ENCODE measurements at places on chromosomes 2 and 18.

- no peak for DNase-seq
Measured at GRCh38 chr18:12456441-12456840, 48.7 kb downstream of the PRELID3A start.

DNA sequence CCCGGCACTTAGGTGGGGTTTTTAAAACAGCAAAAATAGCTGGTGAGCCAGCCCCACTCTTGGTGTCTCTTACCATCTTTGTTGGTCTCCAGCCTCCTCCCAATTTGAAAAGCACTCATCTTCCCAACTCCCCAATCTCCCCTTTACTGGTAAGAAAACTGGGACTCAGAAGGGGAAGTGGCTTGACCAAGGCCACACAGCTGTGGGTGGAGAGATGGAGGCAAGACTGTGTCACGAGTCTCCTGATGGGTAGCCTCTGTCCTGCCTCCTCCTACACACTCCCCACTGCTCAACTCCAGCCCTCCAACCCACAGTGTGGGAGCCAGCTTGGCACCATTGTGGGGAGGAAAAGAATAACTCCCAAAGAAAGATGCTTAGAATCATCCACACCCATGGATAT lies 140.4 kb downstream of the SMAD2 start:
- no peak for DNase-seq

GRCh38 chr18:53305461-53305860 lies 919.0 kb downstream of the MBD2 start:
- DNase-seq: no peak

DNA sequence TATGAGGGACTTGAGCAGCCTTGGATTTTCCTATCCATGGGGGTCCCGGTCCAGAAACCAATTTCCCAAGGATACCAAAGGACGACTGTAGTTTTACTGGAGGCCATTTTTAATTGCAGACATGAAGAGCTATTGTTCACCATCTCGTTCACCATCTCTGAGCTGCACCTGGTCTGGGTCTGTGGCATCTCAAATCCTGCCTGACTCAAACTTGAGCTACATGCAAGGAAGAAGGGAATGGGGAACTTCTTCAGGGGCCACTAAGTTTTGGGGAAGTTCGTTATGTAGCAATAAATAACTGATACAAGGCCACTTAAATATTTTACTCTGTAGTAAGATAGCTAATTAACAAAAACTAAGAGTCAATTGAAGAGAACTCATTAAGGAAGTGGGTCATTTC lies 2.1 kb upstream of the SMCHD1 start:
- no peak for DNase-seq

DNA sequence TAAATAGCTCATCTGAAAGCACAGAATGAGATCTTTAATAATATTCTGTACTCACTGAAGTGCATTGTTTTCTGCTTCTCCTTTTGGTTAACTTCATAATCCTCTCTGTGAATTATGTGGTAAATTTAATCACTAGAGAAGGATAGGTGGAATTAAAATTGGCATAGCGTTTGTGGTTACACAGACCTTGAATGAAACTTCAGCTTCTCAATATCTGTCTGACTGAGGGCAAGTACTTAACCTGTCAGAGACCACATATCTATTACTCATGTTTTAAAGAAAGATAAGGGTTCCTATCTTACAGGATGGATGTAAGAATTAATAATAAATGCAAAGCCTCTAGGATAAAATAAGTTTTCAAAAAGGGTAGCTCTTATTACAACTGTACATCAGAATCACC lies 861.8 kb downstream of the TRIB2 start:
- DNase-seq: no peak

DNA sequence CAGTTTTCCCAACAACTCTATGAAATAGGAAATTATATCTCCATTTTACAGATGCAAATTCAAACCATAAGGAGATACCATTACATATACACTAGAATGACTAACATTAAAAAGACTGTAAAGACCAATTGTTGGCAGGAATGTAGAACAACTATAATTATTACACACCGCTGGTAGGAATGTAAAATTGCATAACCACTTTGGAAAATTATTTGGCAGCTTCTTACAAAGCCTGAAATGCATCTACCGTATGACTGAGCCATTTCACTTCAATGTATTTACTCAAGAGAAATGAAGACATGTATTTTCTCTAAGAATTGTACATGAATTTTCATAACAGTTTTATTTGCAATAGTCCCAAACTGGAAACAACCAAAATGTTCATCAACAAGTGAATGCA lies 189.1 kb upstream of the BCL2L11 start:
- no peak for DNase-seq

GRCh38 chr2:204665771-204666170 lies 120.5 kb downstream of the PARD3B start:
- no peak for DNase-seq

- no peak for DNase-seq
Measured at GRCh38 chr2:99672766-99673350, 183.0 kb upstream of the REV1 start.

DNA sequence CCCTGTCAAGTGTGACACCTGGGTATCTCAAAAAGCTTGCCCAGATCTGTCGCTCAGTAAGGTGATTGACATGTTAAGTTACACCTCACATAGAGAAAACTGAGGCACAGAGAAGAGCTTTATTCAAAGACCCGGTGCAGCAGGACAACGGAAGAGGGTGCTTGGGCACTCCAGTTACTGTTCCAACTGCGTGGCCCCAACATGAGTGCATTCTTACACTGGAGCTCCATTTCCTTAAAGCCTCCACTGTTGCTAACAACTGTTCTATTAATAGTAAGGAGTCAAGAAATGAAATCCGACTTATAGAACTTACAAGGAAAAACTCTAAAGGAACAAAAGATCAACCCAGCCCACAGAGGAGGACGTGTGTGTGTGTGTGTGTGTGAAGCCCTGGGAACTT lies 54.8 kb upstream of the REV1 start:
- no peak for DNase-seq

DNA sequence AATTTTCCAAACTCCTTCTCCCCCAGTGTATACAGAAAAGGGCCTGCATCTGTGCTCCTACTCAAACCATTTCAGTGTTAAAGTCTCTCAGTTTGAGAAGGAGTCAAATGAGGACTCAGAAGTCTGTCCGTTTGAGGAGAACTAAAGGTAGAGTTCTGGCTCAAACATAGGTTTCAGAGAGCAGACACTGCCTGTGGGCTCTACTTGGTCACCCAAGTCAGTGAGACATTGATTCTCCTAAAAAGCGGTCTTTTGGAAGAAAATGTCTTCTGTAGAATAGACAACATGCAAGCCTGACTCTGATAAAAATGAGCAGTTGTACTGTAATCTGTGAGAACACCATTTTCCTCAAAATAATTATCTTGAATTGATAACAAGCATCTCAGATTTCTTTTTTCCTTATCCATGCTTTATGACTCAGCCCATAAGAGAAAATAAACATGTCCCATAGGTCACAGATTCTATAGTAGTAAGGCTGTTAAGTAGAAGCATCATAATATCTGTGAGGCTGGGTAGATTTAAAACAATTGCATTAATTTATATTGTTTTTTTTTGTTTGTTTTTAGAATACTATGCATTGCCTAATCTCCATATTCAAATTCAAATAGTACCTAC lies 82.8 kb downstream of the ASXL3 start:
- DNase-seq: no peak

DNA sequence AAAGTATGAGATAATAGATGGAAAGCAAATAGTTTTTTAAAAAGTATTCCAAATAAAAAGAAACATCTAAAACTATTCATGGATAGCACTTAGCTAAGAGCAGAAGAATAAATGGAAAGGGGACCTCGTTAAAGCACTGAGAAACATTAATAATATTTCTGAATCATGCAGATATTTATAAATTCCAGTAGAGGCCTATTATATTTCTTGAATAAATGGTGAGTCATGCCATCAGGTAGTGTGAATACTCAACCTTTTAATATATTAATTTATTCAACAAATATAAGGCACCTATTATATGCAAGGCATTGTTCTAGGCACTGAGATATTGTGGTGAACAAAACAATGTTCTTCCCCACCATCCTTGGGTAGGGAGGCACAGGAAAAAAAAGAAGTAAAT lies 53.8 kb downstream of the ICA1L start:
- DNase-seq: no peak

- no peak for DNase-seq
Measured at GRCh38 chr2:217182926-217183325, 323.1 kb upstream of the TNP1 start.

- no peak for DNase-seq
Measured at GRCh38 chr18:24656050-24656449, 195.6 kb downstream of the HRH4 start.

DNA sequence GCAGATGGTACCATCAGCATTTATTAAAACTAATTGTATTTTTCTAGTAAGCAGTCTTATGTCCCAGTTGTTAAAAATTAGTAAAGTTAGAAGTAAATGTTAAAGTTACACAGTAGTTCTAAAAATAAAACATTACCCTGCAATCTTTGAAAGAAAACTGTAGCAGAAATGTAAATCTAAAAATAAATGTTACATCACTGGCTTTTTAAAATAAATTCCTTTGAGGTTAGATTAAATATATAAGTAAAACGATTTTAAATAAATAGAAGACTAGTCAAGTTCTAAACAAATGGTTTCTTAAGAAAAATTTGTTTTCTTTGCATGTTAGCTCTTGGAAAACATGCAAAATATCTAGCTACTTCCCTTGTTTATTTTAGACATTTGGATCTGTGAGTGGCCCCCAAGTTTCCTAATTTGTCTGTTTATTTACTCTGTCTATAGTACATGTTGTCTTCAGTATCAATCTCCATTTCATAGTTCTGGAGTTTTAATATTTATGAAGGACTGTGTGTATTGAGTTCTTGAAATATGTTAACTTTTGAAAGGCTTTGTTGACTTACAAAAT lies 58.2 kb downstream of the GLS start:
- DNase-seq: no peak

DNA sequence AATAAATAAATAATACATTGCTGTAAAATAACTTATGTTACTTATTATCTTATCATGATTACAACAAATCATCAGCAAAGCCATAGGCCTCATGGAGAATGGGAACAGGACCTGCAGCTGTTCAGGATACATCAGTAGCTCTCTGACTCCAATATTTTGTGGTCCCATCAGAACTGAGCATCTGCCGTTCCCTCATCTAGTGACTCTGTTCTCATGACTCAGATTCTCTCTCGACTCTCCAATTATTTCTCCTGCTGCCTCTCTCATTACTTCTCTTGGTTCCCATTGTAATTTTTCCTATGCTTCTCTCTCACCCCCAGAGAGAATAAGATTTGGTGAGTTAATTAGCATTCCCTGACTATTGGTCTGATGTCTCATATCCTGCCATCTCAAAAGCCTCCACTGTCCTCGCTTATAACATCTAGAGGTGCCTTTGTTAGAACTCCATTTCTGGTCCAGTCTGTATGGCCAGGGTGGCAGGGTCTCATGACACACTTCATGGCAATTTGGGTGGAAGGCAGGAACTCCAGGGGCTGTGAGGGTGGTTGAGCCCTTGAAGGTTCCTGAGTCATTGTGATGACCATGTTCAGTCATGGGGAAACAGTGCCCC lies 78.0 kb upstream of the TANC1 start:
- no peak for DNase-seq

DNA sequence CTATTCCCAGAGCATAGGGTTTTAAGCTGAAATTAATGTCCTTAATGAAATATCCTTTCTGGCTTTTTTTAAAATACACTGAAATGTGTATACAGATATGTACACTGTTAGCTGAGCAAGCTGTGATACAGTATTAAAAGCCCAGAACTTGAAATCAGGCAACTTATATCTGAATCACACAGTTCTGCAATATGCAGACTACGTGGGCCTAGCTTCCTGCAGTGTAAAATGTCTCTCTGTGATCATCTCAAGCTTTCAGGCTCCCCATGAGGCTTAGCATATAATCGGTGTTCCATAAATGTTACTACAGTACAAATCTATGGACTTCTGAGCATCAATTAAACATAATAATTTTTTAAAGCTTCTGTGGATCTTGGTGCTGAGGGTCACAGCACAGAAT lies 8.2 kb downstream of the FBXO15 start:
- no peak for DNase-seq

Measured in RPMI8226 (cell line).